ENCODE measurements at places on chromosomes 7 and 10.

GRCh38 chr7:136214356-136214755 is 237.2 kb upstream of the MTPN start:
- DNase-seq, result no peak

GRCh38 chr10:675532-675931 is 13.9 kb downstream of the DIP2C start:
- no peak for DNase-seq

GRCh38 chr10:59754951-59755350 is 1.7 kb upstream of the MRLN start:
- no peak for DNase-seq

GRCh38 chr10:122296363-122297120 is 25.4 kb downstream of the BTBD16 start:
- no peak for DNase-seq

DNA sequence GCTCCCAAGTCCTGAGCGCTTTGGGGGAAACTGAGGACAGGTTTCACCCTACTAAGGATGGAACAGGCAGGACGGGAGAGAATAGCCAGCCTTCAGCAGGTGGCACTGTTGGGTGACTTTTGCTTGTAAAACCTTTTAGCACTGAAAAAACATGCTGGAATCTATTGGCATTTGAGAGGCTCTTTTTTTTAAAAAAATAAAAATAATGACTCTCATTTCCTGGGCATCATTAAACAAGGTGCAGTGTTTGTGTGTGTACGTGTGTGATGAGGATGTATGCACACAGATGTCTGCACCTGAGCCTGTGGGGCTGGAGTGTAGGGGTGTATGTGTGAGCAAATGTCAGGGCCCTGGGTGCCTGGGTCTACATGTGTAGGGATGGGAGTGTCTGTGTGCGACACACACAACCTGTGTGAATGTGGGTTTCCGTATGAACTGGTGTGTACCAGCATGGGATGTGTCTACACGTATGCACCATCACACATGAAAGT is 177.9 kb downstream of the RPS24 start:
- no peak for DNase-seq

- DNase-seq, result no peak
Observed at GRCh38 chr10:102451105-102451969, at the start of gene C10orf95. C10orf95 (minus strand) TSS chr10:102451543; CDS start chr10:102451093, 450 bp downstream.

GRCh38 chr10:19977097-19977521 is 160.9 kb downstream of the PLXDC2 start:
- no peak for DNase-seq
